ENCODE measurements at places on chromosomes 5 and 9.

DNA sequence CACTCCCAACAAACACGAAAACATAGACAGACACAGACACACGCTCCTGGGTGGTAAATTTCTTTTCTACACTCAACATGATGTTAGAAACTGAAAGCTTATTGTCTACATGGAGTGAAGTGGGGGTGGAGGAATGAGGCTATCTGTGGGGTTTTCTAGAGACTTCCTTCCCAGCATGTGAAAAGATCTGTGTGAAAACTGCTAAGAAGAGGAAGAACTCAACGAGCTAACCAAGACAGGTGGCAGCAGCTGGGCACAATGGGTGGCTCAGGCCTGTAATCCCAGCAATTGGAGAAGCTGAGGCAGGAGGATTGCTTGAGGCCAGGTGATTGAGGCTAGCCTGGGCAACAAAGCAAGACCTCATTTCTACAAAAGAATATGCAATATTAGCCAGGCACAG lies 7.6 kb downstream of the FYB1 start:
- peak; percentile 53 for DNase-seq

GRCh38 chr9:38146844-38147243 lies 77.8 kb upstream of the SHB start:
- no peak for DNase-seq

DNA sequence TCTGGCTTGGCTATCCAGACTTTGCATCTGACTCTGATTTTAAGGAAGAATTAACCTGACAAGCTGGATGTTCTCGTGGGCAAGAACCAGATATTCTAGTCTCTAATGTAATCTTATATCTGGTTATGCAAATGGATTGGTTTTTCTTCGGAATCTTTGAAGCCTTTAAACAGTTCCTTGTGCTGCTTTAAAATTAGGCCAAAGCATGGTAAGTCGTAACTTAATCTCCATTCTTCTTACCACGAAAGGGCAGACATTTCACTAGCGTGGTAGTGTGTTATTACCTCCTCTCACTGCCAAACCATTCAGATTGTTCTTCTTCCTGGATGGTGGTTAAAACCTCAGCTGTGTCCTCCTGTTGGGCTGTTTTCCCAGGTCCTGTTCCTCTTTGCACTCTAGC lies 34.1 kb upstream of the TTC23L start:
- DNase-seq, result no peak

GRCh38 chr5:134143431-134143830 lies 28.9 kb downstream of the TCF7 start:
- DNase-seq, result no peak

GRCh38 chr5:170141636-170142035 lies 35.9 kb downstream of the FOXI1 start:
- DNase-seq, result no peak

GRCh38 chr9:129981180-129981907 lies 61.6 kb downstream of the FNBP1 start:
- DNase-seq, result no peak

DNA sequence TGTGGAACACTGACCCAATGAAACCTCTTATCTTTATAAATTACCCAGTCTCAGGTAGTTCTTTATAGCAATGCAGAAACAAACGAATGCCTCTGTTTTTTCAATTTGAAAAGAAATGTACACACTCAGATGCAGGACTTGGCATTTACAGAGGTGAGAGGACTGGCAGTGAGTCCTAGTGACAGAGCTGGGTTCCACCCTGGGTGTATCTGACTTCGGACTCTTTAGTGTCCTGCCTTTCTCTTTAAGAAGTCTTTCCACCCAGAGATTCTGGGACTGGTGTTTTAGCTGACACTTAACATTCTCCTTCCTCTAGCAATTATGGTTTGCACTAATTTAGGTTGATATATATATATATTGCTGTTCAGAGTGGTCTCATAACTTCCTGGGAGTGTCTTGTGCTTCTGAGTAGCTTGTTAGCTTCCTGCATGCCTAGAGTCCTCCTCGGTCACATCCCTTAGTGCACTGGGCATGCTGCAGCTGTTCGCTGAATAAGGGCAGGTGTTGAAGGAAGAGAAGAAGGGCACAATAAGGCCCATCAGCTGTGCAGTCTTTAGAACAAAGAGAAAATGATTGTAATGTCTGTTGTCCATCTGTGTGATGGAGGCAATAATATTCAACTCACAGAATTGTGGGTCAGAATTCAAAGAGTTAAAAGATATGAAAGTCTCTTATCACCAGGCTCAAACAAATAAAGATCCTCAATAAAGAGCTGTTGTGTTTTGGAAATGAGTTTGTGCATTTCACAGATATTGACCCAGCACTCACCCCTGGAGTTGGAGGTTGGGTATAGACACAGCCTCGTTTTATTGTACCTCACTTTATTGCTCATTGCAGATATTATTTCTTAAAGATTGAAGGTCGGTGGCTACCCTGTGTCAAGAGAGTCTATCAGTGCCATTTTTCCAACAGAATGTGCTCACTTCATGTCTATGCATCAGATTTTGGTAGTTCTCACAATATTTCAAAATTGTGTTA lies 187.1 kb downstream of the TRIM32 start:
- no peak for DNase-seq

- DNase-seq, result no peak
These were observed 168.9 kb upstream of the NFIB start for GRCh38 chr9:14482856-14483255.

DNA sequence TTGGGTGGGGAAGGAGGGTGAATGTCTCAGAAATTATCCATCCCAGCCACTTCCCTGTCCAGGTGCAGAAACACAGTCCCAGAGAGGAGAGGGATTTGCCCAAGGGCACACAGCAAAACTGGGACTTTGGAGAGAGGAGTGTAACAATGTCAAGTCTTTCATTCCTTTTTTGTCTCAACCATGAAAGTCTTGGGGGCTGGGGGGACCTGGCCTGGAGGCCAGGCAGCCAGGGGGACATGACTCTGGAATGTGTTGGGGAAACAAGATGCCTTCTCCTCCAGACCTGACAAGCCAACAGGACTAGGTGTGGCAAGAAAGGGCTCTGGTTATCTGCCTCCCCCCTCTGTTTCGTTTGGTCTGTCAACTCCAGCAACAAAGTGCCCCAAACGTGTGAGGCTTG lies 13.9 kb upstream of the HAND1 start:
- DNase-seq, result no peak

GRCh38 chr5:96079962-96080361 lies 118.3 kb upstream of the ELL2 start:
- no peak for DNase-seq

GRCh38 chr5:142600611-142601358 lies 85.1 kb downstream of the FGF1 start:
- no peak for DNase-seq

GRCh38 chr5:14830210-14831005 lies 41.2 kb downstream of the ANKH start:
- DNase-seq, result no peak

GRCh38 chr5:79924936-79925893 lies 65.8 kb downstream of the MTX3 start:
- no peak for DNase-seq

DNA sequence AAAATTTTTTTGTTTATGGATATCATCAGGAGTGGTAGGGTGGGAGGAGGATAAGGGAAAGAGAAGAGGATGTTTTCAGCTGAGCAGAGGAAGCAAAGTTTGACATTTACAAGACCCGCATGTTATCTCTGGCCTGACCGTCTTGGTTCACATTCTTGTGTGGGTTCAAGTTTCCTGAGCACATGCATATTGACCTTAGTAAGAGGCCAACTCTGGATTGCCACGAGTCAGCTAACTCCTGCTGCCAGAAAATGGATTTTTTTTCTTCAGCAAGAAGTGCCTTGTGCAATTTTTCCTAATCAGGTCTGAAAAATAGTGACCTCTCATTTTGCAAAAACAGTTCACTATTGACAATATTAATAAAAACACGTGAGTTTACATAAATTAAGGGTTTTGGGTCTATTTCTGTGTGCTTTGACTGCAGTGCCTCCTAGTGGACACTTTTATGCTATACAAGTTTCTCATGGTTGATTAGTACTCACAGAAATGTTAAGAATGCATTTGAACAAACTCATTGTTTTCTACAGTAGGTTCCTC lies 27.1 kb upstream of the BASP1 start:
- peak; percentile 7 for DNase-seq

- no peak for DNase-seq
These were observed 83.5 kb downstream of the C9orf152 start for GRCh38 chr9:110124439-110124838.

GRCh38 chr9:120983259-120983837 lies 56.8 kb upstream of the TRAF1 start:
- DNase-seq, result no peak

DNA sequence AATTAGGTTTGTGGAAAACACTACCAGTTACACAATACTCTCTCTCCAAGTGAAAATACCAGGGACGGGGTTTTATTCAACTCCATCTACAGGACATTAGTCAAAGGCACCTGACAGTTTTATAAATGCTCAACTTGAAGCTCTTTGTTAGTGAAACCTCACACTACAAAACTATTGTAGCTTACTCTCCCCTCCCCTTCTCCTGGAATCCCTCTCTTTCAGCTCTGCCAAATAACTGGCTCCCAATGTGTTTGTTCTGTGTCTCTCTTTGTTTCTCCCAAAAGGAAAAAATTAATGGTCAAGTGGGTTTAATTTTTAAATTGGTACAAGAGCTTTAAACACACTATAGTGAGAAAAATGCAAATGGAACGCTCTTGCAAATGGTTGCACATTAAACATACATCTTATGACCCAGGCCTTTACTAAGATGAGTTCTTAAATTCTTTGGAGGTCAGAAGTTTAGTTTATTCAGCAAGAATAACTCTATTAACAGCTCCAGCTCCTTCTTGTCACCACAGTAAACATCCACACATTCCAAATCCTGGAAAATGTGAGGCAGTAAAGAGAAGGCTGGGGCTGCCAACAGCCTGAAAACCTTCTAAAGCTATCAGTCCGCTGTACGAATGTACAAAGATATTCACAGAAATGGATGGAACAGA lies 48.4 kb downstream of the ZNF608 start:
- no peak for DNase-seq

GRCh38 chr5:144203750-144204596 lies 33.3 kb downstream of the KCTD16 start:
- peak; percentile 57 for DNase-seq

GRCh38 chr5:64952951-64953673 lies 184.4 kb downstream of the CWC27 start:
- DNase-seq, result no peak

- no peak for DNase-seq
These were observed 124.4 kb downstream of the RFX3 start for GRCh38 chr9:3401221-3401954.

GRCh38 chr5:66306844-66307315 lies 162.8 kb downstream of the SREK1 start:
- DNase-seq, result no peak

DNA sequence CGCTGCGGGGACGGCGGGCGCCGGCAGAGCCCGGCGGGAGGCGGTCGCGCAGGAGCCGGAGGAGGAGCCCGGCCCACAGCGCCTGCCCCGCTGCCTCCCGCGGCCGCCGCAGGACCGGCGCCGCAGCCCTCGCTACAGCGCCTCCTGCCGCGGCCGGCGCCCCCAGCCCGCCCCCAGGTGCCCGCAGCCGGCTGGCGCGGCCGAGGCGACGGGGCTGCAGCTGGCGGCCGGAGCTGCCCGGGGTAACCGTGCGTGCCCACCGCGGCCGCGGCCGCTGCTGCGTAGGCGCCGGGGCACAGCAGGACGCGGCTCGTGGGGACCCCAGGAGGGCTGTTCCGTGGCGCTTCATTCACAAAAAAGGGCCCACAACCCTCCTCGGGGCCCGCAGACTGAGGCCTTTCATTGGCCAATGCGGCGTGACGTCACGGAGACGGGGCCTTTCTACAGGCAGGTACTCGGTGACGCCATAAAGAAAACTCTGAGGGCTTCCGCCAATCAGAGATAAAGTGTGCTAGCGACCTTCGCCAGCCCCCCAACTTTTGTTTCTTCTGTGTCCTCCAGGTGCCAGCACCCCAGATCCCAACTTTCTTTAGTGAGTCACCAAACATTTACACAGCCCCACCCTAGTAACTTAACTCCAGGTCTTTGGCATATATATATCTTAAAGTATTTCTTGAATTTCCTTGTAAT lies at the start of gene CDC14B:
TSS of gene CDC14B (minus strand) at position 353 of the 690 bp plus-strand sequence. CDS start 465 bp downstream, outside the sequence.
- peak; percentile 66 for DNase-seq

- DNase-seq, result no peak
These were observed 72.1 kb upstream of the XPA start for GRCh38 chr9:97769208-97769607.

- DNase-seq, result no peak
These were observed 38.1 kb upstream of the TUSC1 start for GRCh38 chr9:25716220-25716872.

DNA sequence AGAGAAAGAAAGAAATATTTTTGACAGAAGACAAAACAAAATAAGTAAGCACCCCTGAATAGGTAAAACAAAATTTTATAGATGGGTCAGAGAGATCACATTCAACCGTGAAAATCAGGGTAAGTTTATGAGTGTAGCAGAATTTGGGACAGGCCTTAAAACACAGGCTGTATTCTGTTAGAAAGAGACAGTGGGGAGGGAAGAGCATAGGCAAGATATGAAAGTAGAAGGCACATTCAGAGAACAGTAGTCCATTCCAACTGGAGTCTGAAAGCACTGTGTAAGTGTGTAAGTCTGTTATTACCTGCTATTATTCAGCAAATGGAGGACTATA lies 38.6 kb downstream of the MRPS27 start:
- DNase-seq, result no peak

DNA sequence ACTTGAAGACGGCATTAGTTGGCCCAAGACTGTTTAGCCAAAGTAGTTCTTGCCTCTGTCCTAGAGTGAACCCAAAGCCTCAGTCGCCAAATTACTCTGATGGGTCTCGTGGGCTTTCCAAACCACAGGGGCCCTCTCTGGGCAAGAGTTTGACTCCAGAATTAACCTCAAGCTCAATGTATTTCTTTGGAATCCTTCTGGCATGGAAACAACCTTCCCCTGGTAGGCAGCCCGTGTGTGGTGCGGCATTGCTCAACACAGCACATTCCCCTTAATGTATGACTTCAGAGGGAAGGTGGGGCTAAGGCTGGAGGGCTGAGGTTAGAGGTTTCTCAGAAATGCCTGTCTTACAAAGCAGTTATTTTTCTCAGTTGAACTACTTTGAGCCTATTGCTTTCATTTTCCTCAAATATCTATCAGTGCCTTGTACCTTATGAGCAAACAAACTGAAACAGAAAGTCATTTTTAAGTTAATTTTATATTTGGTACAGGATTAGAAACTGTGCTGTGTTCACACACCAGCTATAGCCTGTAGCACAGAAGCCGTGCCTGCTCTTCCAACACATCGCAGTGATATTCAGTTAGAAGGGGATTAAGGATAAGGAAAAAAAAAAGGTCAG lies 123.9 kb upstream of the HAPLN1 start:
- DNase-seq, result peak; percentile 1

DNA sequence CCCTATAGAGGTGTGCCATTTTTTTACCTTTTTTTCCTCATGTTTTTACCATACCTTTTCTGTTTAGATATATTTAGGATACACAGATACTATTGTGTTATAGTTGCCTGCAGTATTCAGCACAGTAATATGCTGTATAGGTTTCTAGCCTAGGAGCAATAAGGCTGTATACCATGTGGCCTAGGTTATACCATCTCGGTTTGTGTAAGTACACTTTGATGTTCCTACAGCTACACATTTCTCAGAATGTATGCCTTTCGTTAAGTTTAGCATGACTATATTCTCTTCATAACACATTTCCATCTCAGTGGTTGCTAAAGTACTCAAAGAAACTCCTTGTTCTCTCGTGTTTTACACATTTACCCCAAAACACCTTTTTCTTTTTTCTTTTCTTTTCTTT lies 23.0 kb downstream of the UBE2D2 start:
- DNase-seq, result no peak

Measured in CD4-positive, alpha-beta T cell treated with Interleukin-15 for 4 hours (primary cell).